CD4-positive, alpha-beta T cell treated with Interleukin-1 beta for 1 hour (primary cell): ENCODE measurements at places on chromosomes 11 and 22.
A peak's percentile ranks its signal among the peaks of the same experiment; 100 is the strongest.

GRCh38 chr11:6673523-6674218 is 9.5 kb downstream of the MRPL17 start:
- no peak for DNase-seq

- no peak for DNase-seq
Measured at GRCh38 chr11:35111161-35112055, 27.6 kb upstream of the CD44 start.

GRCh38 chr11:17558916-17559315 is 11.9 kb downstream of the OTOG start:
- no peak for DNase-seq

DNA sequence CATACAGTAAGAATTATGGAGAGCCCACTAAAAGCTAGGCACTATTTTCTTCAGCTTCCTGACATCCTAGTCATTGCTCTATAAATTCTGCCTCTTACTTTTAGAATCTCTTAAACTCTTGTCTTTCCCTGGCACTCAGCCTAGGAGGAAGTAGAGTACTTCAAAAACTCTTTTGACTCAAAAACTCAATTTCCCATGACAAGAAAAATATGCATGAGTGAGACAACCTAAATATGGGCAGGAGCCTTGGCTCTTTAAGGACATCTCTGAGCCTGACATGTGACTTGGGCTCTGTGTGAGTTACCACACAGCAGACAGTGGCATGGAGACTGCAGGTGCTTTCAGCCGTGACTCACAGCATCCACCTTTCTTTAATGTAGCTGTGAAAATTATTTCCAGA is 97.5 kb upstream of the CCDC179 start:
- DNase-seq, result no peak

DNA sequence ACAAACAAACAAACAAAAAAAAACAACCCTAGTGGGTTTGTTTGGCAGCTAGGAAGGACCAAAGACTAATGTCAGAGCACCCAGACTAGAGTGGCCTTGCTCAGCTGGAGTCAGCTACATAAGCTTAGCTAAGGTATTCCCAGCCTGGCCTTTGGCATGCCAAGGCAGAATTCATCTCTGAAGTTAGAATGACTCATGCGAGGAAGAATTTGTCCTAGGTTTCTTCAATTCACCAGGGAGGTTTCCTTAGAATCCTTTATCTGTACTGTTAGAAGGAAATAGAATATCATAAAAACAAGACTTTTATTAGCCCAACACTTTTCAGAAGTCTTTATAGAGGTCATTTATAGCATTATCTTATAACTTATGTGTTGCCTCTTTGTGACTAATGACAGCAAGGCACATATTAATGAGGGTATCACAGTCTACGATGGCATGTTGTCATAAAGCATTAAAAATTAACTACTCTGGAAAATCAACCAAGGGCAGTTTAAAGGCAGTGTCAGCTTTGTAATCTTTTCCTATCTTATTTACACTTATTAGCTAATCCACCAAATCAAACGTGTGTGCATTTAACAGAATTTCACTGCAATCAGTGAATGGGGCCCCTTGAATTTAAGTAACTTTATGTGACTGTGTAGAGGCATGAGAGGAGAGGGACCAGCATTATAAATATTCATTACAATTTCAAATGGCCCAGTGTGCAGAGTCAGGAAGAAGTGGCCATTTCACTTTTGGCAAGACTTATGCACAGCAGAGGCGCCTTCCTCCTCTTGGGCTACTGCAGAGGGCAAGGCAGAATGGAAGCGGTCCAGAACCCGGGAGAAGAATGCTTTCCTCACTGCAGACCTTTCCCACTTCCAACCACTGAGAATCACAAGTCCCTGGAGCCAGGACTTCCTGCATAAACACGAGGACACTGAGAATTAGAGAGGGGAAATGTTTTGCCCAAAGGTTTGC is 36.3 kb downstream of the SLC5A1 start:
- no peak for DNase-seq

GRCh38 chr11:83502041-83502440 is 215.9 kb upstream of the CCDC90B start:
- no peak for DNase-seq

- no peak for DNase-seq
Measured at GRCh38 chr11:32109138-32109537, 18.3 kb downstream of the RCN1 start.

DNA sequence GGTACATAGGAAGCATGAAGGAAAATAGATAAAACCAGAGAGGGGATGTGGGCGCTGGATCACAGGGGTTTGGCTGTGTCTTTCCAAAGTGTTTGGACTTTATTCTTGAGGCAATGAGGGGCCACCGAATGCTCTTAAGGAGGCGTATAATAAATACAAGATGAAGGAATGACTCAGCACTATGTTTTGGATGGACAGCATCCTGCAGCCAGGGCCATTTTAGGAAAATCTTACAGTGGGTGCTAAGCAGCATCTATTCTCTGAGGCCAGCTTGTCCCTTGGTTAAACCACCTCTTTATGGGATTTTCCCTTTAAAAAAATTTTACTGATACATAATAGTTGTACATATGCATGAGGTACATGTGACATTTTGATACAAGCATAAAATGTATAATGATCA is 4.3 kb upstream of the LDHA start:
- DNase-seq, result no peak

DNA sequence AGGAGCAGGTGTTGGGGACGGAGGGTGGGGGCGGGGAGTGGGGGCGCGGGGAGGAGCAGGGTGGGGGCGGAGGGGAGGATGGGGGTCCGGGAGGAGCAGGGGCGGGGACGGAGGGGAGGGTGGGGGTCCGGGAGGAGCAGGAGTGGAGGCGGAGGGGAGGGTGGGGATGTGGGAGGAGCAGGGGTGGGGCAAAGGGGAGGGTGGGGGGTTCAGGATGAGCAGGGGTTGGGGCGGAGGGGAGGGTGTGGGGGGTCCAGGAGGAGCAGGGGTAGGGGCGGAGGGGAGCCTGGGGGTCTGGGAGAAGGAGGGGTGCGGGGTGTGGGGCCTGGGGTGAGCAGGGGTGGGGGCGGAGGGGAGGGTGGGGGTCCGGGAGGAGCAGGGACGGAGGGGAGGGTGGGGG is 17.1 kb downstream of the CRELD2 start:
- no peak for DNase-seq

DNA sequence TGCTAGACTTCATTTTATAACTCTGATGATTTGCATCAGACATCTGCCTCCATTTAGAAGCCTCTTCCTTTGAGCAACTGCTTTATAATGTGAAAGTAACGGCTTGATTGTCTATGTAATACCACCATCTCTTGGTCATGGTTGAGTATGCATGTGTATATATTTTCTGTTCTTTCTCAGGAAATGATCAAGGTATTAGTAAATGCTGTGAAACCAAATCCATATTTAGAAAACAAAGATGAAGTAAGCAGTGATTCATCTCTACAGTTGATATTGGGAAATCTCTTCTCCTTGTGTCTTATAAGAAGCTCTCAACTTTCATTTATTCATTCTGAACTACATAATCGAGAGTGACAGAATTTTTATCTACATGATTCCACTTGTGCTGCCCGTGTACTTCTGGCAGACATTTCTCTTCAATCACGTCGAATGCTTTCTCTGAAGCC is 104.6 kb upstream of the ANO3 start:
- no peak for DNase-seq

- peak; percentile 82 for DNase-seq
Measured at GRCh38 chr22:19891317-19892256, 36.9 kb upstream of the GNB1L start.

DNA sequence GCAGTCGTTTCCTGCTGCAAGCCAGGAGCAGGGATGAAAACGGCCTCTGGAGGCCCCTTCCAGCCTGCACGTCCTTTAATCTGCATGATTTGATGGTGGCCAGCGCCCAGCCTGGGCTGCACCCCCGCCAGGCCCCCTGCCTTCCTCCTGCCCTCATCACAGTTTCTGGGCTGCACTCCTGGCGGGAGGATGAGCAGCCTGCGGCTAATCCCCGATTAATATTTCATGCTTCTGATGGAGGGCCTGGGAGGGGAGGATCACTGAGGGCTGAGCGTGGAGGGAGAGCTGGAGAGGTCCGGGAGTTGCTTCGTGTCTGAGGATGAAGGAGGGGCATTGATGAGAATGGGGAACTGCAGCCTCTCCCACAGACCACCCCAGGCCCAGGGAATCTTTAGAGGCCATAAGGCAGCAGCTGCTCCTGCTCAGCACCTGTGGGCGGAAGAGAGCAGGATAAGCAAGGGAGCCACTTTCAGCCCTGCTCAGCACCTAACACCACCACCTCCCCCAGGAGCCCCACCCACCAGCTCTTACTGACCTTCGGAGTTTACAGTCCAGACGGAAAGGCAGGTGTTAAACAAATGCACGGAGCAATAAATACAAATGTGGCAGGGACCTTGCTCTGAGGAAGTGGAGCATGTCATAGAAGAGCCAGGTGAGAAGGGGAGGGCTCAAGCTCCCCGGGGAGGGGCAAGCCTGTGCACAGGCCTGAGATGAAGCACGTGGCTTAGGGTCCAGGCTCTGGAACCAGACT is 135.0 kb upstream of the NECTIN1 start:
- DNase-seq, result no peak

- DNase-seq, result no peak
Measured at GRCh38 chr22:46515208-46516111, 22.0 kb downstream of the CELSR1 start.

GRCh38 chr11:118641397-118642019 is 34.1 kb downstream of the PHLDB1 start:
- no peak for DNase-seq

- no peak for DNase-seq
Measured at GRCh38 chr11:119991022-119991404, 146.9 kb downstream of the TRIM29 start.

DNA sequence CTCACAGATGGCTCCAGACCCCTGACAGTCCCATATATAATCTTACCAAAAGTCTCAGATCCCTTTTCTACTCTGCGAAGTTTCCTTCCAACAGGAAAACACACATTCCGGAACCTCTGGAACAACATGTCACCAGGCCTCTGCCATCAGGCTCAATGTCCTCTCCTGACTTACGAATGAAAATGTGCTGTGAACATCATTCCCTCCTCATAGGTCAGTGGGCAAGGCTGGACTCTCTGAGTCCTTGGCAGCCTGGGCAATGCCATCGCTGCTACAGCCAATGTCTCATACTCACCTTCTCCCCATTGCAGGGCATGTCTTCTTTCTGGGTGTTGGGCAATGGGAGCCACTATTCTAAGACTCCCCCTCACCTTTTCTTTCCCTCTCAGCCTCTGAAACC is 1.7 kb upstream of the HPX start:
- DNase-seq, result no peak

- DNase-seq, result peak; percentile 77
Measured at GRCh38 chr22:42937164-42937843, 77.6 kb downstream of the PACSIN2 start.

DNA sequence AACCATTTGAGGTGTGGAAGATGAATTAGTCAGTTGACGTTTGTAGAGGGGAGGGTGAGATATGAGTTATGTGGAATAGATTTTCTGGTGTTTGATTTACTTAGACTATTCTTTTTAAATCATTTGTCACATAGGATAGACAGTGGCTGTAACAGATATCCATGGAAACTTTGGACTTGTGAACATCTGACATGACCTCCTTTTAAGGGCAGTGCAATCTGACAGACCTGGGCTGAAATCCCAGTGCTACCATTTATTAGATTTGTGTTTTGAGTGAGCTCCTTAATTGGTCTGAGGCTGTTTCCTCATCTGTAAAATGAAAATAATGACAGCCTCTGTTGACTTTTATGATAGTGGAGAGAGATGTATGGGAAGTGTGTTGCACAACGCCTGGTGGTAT is 159.9 kb downstream of the TEAD1 start:
- DNase-seq, result no peak

DNA sequence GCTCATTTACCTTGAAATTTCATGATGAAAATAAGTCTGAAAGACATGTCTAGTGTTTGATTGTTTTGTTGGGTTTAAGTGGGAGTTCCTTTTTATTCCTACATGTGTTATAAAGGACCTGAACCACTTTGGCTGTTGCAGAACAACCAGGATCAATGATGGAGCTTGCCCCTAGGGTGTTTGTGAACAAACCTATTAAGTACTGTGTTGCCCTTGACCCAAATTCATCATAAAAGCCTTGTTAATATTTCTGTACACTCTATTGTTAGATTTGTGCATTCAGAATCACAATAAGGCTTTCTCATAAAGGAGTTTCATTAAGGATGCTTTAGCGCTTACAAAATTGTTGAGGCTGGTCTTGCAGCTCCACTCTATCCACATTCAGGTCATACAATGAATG is 452.6 kb downstream of the NELL1 start:
- no peak for DNase-seq

DNA sequence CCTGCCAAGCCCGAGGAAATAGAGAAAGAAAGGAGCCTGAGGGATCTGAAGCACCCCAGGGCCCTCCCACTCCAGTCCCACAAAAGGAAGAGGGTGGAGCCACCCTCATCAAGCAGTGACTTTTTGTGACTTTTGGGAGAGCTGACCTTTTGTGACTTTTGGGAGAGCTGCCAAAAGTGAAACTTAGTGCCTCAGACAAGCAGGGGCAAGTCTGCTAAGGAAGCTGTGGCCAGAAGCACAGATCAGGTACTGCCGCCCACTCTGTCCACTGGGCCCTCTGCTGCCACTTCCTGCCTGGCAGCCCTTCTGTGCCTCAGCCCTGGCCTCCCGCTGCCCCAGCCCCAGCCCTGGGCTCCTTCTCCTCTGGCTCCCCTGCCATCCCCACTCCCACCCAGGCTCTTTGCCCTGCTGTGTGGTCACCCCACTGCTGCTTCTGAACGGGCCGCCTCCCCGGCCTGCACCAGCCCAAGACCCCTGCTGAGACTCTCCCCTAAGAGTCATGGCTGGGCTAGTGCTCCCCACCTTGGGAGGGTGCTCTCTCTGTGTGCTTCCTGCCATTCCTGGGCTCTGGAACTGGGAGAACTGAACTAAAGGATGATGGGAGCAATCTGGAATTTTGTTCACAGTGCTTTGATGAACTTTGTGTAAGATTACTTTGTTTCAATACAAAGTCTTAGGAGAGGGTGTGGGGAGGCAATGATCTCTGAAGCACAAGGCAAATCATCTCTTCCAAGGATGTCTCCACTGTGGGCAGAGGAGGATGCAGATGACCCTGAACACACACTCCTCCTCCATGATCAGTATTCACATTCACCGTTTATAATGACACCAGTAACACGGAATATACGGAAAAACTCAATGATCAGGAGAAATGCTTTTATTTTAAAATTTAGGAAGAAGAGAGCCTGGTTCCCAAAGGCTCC is at the start of gene APOBEC3H:
TSS of gene APOBEC3H (plus strand) at position 147 of the 923 bp plus-strand sequence. CDS start 3,035 bp downstream, outside the sequence.
- DNase-seq, result peak; percentile 52

DNA sequence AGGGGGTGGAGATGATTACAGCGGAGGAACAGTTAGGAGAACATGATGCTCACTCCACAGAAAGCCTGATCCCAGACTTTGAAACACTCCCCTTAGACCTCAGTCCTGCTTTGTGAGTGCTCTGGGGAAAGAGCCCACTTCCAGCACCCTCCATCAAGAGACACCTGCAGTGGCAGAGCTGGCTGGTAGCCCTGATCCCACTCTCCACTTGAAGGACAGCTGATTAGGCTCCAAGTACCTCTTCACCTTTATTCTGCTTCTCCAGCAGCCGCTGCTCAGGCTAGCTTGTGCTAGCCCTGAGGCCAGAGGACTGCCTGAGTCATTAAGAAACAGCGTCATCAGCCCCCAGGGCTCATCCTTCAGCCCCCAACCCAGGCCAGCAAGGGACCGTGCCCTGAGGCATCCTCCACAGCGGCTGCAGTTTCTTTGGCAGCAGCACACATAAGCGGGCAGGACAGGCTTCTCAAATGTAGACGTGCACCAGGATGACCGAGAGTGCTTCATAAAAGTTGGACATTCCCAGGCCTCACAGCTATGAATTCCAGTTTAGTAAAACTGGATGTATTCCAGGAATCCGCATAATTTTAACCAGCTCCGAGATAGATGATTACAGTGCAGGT is 146.0 kb upstream of the TBCEL start:
- DNase-seq, result no peak

GRCh38 chr22:45515676-45516075 is 13.0 kb downstream of the FBLN1 start:
- DNase-seq, result no peak
